Non-pigmented ciliary epithelial cell (primary cell): ENCODE measurements at places on chromosomes 4 and X.

DNA sequence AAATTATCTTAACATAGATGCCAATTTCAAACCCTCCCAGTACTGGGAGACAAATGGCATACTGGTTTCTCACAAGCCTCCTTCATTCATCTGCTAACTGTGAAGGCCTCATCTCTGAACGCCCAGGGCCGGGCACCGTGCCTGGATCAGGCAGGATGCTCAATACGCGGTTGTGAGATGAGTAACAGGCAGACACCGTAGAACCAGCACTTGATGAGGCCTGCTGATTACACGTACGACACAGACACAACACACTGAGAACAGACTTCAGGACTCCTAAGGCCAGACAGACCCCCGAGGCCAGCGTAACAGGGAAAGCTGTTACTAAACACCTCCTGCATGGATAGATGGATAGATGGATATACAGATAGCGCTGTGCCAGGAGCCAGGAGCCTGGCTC is 154.6 kb downstream of the AFAP1 start:
- peak; percentile 65 for DNase-seq

GRCh38 chr4:85792376-85793232 is 317.7 kb downstream of the ARHGAP24 start:
- DNase-seq: no peak

- no peak for DNase-seq
Observed at GRCh38 chrX:19448077-19448476, 67.2 kb downstream of the MAP3K15 start.

DNA sequence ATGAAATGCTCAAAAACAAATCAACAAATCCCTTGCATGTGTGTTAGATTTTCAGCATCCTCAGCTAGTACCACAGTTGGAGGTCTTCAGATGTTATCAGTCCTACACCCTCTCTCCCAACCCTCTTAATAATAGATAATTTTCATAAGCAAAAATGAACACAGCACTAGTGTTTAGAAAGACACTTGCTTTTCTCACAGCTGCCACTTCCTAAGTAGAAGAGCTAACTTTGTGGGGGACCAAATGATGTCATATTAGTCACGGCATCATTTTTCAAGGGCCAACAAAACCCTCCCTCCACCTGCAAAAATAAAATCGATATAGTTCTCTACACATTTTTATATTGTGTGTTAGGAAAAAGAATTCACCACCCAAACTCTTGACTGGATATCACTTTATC is 163.5 kb upstream of the GYPA start:
- DNase-seq: no peak
